ENCODE measurements at places on chromosomes 11 and 22.

DNA sequence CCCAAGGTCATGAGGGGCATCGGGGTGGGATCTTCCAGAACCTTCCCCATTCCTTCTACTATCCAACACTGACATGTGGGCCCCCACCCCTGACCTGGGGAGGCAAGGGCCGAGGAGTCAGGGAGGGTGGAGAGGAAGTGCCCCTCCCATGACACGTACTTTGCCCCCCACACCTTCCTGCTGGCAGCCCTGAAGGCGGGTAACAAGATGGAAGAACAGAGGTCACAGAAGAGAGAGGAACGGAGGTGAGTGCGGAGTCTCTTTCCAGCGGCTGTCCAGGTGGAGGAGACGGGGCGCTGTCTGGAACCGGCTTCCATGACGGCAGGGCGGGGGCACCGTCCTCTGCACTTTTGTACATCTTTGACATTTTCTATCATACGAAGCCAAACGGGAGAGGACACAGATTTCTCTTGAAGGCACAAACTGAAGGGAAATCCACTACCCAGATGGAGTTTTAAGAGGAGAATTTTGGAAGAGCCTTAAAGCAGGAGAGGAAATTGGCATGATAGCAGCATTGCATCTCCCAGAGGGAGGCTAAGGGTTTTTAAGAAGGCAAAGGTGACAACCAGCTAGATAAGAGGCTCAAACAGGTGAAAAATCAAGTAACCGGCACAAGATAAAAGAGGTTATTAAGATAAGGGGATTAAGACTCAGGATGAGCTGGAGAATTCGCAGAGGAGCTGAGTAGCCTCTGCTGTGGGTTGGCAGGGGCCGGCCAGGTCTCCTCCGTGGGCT, 16.7 kb downstream of the OSBPL5 start:
- DNase-seq = no peak

GRCh38 chr22:32836280-32837123, 35.0 kb downstream of the TIMP3 start:
- DNase-seq = no peak

- DNase-seq = no peak
Measured at GRCh38 chr22:38401336-38402084, 53.5 kb downstream of the KCNJ4 start.

- DNase-seq = no peak
Measured at GRCh38 chr11:133950874-133951326, 5.9 kb downstream of the IGSF9B start.

DNA sequence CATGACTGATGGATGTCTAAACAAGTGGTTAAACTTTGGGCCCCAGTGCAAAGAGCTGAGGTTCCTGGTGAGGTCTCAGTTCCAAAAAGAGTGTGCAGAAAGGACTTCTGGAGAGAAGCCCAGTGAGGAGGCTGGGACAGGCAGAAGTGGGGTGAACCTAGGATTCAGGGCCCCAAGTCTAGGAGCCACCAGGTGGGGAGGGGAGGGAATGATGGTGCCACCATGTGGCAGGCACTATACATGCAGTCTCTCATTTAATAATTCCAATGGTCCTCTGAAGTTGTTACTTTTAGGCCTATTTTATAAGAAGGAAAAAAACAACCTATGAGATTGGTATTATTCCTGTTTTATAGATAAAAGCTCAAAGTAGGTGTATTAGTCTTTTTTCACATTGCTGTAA, 102.0 kb downstream of the INSC start:
- no peak for DNase-seq

- peak; percentile 50 for DNase-seq
Measured at GRCh38 chr11:71998649-71999310, at the start of gene IL18BP. TSS of gene IL18BP (plus strand) at chr11:71998909. CDS start at chr11:71999985, 1,076 bp downstream.

- DNase-seq = no peak
Measured at GRCh38 chr22:48975886-48976285, 851.8 kb downstream of the BRD1 start.

DNA sequence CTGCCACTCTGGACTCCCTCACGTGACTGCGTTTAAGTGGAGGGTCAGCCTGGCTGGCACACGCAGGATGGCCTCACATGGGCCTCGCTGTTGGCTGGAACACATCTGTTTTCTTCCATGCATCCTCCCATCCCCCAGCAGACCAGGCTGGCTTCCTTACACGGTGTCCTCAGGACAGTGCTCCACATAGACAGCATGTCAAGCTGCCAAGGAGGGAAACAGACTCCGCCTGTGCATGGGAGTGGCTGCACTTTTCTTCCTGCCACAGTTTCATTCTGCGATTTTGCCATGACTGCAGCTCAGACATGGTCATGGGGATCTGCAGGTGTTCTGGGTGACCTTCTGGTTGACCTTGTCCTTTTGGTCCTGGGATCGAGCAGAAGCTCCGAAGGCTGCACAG, 344.2 kb downstream of the SHANK2 start:
- DNase-seq = no peak

DNA sequence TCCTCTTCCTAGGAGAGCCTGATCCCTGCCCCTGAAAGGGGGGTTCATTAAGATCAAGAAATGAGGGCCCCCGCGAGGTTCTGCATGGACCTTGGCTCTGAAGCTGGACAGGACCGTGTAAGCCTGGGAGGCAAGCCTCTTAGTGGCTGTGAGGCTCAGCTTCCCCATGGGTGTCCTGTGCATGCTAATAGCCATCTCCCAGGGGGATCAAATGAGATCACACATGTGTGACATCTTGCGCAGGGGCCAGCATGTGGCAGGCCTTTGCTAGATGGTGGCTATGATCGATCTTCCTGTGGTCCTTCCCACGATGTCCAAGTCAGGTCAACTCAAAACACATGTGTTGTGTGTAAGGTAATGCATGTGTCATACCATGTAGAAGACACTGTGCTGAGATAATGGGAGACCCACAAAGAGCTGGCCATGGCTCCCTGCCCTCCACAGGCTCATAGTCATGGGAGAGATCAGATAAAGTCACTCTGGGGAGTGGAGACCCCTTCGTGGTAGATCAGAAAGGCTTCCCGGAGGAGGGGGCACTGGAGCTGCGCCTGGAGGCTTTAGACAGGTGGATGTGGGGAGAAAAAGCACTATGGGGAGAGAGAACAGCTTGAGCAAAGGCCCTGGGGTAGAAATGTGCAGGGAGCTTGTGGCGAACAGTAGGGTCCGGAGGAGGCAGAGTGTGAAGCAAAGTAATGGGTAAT, 3.7 kb downstream of the RAC2 start:
- DNase-seq = no peak

DNA sequence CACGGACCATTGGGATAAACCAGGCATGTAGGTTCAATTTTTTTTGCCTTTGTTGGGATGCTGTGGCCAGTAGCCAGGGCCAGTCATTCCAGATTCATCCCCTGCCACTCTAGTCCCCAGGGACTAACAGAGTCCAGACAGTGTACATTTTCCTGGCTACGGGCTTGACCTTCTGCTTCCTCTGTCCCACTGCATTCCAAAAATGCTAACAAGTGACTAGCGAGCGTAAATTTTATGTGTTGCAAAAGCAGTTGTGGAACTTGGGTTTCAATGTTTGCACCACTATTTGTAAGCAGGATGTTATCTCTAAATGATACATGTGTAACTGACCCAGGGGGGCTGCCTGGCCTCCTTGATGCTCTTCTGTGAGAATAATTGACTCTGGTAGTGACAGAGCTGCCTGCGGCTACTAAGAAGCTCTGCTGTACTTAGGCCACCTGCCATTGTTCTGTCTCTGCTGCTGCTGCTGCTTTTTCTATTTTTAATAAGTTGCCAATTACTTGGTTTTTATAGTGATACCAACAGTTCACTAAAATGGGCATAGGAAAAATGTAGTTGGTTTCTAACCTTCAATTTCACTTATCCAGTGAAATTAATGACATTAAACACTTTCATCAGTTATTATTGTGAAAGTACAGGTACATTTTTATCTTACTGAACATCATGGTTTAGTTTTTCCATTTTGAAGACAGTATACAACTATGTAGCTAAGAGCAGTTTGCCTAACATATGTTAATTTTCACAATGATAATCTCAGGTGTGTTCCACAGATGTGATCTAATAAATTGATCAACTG, 26.8 kb downstream of the TNRC6B start:
- DNase-seq = no peak

GRCh38 chr11:34192481-34193401, 87.3 kb downstream of the NAT10 start:
- no peak for DNase-seq

DNA sequence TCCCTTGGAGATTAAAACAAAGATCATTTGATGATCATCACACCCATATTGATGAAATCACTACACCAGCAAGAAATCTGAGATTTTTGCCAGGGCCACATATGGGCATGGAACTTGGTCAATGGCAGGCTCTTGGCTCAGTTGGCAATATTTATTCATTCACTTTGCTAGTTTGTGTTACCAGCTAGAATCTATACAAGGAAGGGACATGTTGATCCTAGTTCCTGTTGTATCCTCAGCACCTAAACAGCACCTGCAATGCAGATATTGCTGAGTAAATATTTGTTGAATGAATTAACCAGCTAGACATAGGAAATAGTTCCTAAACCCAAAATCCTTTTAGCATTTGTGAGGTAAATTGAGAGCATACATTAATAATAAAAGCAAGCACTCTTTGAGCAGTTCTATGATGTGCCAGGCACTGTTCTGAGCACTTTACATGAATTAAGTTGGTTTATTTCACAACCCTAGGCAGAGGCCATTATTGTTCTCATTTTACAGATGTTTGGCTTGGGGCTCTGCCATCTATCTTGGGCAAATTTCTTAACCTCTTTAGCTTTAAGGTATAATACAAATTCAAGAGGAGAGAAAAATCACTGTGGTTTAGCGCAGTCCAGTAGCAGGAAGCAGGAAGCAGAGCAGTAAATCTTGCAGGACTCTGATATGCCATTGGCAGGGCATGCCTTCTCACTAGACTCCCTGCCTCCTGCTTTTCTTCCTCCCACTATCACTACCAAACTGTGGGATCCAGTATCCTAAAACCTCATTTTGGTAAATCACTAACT, 1.6 kb downstream of the TRIM68 start:
- no peak for DNase-seq
